ENCODE measurements at places on chromosomes 7 and 10. TPM values are rescaled to one million over a fixed set of nuclear protein-coding genes. Genes with fewer than 3 reads are reported as not detected.

GRCh38 chr7:8190119-8190895 is 71.7 kb downstream of the ICA1 start:
- no peak for DNase-seq

NUTM2D gene
- 1.4 TPM for total RNA-seq

PRR15 gene
- total RNA-seq: not detected

NHLRC2 gene
- total RNA-seq: 25.0 TPM

PPP3CB gene
- 25.1 TPM for total RNA-seq

MYL7 gene
- not detected for total RNA-seq

NKX2-3 gene
- total RNA-seq: not detected

COX19 gene
- 9.6 TPM for total RNA-seq

DNA sequence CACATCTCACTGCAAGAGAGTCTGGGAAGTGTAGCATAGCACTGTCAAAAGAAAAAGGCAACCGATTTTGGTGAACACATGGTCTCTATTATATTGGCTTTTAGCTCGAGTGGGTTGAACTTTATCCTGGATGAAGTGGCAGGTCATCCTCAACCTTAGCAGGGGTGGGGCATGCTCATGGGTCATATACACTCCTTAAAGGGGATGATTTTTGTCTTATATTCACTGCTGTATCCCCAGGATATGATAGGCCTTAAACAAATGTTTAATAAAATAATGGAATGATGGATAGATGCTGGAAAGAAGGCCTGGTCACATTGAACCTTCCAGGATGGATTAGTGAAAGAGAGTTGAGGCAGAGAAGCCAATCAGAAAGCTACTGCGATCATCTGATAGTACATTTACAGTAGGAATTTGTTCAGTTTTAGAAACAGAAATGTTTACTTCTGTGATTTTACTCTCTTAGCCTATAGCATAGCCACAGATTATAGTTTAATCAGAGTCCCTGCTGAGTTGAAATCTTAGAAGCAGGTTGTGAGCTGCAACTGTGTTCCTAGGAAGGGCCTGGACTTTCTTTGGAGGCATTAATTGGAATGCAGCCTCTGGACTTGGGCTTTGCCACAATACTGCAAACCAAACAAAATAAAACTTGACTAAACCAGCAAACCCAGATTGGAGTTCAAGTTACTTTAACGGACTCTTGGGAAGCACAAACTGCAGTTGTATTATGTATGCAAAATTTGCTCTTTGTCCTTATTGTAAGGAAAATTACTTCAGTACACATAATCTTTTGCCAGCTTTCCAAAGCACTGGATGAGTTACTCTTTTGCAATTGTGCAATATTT is 138.3 kb downstream of the BMPER start:
- no peak for DNase-seq

LLCFC1 gene
- not detected for total RNA-seq

All from SJSA1 (cell line).